Colonic mucosa (tissue), 4 donors: ENCODE measurements at places on chromosomes 5 and 9.
A peak's percentile ranks its signal among the peaks of the same experiment; 100 is the strongest.

DNA sequence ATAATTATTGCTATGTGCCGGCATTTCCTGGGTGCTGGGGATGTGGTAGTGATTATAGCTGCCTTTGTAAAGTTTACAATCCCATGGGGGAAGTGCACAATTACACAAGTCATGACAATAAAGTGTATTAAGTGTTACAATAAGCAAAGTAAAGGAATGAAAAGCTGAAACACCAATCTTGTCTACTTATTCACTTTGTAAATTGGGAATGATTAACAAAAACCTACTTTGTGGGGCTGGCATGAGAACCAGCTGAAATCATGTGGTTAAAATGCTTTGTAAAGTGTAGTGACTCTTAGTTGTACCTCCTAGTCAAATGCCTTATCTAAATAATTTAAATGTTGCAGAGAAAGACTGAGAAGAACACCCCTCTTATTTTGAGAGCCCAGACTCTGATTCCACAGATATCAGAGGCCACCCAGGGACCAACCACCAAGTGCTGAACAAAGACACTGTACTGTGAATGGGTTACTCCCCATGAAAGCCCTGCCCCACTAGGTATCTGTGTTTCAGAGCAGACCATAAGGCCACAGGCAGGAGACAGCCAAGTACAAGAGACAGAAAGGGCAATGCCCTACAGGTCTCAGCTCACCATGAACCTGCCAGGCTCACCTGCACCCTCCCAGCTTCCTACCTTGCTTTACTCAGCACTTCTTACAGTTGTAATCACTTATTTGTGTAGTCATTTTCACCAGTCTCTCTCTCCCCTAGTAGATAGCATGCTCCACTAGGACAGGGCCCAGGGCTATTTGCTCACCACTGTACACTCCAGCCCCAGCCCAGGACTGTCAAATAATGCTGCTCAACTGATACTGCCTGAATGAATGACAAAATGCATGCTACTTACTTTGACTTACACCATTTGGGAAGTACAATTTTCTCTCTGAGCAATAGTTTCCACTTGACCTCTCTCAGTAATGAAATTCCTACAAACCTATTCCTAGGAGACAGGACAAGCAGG is 101.6 kb upstream of the APC start:
- no peak for DNase-seq

DNA sequence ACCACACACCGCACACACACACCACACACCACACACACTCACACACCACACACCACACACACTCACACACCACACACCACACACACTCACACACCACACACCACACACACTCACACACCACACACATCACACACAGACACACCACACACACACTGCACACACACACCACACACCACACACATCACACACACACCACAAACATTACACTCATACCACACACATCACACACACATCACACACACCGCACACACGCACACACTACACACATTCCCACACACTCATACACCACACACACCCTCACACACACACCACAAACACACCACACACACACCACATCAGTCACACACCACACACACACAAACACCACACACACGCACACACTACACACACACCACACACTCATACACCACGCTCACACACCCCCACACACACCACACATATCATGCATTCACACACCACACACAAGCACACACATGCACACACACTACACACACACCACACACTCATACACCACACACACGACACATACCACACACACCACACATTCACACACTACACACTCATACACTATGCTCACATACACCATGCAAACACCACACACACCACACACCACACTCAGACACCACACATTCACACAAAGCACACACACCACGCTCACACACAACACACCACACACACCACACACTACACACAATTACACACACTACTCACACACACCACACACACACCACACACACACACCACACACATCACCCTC is 1.1 kb upstream of the UBE2QL1 start:
- no peak for DNase-seq

GRCh38 chr5:136060963-136061362 is 32.2 kb downstream of the TGFBI start:
- DNase-seq: no peak

GRCh38 chr5:53008751-53009150 is 19.6 kb downstream of the ITGA2 start:
- DNase-seq: no peak

DNA sequence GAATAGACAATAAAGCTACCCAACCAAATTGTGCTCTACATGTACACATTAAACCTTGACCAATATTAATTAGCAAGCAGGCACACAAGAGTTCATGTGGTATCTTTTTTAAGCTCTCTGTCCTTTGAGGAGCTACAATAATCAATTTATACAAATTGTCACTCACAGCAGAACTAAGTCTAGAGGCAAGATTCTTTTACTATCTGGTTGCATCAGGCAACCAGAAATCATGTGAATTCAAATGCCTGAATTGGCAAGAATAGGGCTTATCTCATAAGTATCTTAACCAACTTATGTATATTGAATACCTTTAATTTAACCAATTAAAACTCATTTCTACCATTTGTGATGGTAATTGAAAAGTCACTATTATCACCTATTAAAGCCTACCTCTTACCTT is 145.5 kb upstream of the HAPLN1 start:
- DNase-seq: no peak

GRCh38 chr9:133059623-133060022 is 2.2 kb upstream of the CEL start:
- DNase-seq: no peak

GRCh38 chr9:134995792-134996120 is 78.0 kb upstream of the FCN1 start:
- DNase-seq: no peak

DNA sequence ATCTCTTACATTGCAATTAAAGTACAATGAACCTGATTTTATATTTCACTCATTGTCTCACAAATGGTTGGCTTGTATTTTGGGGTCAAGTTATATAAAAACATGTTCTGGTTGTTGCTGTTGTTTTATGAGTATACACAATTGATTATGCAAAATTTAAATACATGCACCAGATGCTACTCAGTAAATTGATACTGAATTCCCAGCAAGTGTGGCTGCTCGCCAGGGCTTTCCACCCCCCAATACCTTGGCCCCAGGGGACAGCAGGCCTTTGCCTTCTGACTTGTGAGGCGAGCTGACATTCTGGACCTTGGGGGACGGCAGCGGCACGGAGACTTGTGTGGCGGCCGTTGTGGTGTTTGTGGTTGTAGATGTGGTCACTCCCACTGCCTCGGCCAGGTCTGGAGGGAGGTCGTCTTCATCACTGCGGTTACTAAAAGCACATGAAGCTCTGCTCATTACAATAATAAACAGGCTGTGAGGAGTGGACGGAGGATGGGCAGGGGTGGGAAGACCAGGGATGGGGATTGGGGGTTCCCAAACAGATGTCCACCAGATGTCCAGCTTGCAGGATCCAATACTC is 27.0 kb upstream of the FRRS1L start:
- DNase-seq: no peak

DNA sequence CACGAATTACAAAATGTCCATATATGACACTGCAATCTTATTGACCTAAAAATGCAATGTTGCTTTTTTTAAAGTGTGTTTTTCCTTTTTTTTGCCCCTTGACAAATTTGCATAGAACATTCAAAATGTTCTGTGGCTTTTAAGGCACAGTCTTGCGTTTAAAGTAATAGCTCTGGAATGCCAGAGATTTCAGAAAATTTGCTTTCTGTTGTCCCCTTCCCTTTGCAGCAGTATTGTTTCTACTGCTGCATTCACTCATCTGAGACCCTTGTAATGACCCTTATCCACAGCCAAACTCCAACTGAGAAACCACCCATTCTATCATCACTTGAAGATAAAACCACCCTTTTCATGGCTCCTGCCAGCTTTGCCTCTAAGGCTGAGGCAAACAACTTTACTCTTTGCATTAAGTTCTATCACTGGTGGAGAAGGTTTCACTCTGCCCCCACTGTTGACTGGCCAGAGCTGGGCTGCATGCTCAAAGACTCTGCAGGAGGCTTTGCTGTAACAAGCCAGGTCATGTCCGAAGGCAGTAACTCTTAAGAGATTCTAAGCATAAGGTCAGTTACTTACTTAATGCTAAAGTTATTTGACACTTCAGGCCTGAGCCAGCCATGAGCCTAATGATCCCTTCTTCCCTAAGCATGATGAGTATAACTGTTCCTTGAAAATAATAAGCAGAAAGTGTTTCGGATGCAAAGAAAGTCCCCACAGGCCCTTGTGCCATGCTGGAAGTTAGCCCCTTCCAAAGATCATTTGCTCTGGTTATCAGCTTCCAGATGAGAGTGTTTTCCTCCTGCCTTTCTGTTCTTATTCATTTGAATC is 101.9 kb downstream of the CD180 start:
- no peak for DNase-seq

GRCh38 chr9:9612270-9612669 is 1000.5 kb downstream of the PTPRD start:
- DNase-seq: peak; percentile 19

DNA sequence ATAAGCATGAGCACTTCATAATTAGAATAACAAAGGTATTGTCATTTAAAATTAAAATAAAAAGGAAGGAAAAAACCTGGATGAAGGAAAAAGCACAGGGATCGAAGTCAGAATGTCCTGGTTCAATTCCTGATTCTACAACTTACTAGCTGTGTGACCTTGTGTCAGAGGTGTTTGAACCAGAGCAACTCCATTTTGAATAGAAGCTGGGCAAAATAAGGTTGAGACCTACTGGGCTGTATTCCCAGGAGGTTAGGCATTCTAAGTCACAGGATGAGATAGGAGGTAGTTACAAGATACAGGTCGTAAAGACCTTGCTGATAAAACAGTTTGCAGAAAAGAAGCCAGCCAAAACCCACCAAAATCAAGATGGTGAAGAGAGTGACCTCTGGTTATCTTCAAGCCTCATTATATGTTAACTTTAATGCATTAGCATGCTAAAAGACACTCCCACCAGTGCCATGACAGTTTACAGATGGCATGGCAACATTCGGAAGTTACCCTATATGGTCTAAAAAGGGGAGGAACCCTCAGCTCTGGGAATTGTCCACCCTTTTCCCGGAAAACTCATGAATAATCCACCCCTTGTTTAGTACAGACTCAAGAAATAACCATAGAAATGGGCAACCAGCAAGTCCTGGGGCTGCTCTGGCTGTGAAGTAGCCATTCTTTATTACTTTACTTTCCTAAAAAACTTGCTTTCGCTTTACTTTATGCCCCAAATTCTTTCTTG is 412.7 kb downstream of the PIK3R1 start:
- DNase-seq: no peak
